ENCODE measurements at places on chromosomes 5 and 9.
A peak's percentile ranks its signal among the peaks of the same experiment; 100 is the strongest.

DNA sequence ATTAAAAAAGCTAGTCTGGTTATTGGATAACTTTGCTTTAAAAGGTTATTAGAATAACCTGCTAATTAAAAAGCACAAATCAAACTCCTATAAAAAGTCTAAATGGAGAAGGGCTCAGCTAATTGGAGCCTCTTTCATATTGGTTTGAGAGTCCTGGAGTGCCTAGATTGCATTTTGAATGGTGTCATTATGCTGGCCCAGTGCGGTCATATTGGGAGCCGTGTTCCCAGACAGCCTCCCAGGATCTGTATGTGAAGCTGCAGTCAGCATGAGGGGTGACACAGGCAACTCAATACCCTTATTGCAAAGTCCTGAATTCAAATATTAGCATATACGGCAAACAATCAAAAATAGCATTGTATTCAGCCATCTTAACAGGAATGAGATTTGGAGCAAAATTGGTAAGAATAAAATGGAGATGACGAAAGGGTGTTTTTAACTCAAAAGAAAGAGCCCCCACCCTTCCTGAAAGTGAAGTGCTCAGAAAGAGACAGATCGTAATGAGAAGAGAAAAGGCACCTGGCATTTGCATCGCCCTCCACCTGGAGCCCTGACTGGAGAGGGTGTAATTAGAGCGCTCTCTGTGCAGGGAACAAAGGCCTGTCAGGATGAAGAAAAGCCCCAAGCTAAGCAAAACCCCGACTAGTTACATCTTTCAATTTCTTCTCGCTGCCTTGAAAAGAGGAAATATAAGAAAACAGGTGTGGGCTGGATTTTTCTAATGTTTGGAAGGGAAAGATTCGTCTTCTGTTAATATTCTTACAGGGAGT is 621.0 kb upstream of the ADAMTS16 start:
- DNase-seq, result peak; percentile 6

GRCh38 chr5:134430001-134430569 is 18.4 kb upstream of the CDKN2AIPNL start:
- DNase-seq, result peak; percentile 87

DNA sequence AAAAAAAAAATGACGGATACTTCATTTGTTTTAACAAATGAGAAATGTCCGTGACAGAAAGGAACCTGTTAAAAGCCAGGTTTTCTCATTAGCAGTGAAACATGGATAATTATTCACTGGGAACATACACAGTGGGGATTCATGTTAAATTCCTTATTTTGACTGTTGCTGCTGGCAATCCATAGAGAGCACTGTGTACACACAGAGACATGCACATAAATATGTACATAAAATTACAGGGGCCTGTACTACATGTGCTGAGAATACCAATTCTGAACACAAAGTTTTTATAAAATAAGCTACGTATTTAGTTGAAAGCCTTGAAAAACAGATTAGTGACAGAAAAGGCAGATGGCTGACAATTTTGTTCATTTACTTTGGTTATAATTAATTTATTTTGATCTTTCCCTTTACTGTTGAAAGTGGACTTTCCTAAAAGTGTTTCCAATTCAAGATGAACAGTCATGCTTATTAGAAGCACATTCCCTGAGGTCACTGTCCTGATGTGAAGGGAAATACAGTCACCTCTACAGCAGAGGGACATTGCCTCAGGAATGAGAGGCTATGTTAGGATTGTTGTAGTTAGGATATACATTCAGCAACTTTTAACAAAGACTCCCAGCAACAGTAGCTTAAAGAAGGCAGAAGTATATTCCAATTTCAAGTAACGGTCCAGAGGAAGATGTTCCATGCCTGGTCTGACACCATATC is 166.7 kb downstream of the SAXO1 start:
- no peak for DNase-seq

- no peak for DNase-seq
Observed at GRCh38 chr9:94919376-94920098, 193.0 kb downstream of the AOPEP start.

DNA sequence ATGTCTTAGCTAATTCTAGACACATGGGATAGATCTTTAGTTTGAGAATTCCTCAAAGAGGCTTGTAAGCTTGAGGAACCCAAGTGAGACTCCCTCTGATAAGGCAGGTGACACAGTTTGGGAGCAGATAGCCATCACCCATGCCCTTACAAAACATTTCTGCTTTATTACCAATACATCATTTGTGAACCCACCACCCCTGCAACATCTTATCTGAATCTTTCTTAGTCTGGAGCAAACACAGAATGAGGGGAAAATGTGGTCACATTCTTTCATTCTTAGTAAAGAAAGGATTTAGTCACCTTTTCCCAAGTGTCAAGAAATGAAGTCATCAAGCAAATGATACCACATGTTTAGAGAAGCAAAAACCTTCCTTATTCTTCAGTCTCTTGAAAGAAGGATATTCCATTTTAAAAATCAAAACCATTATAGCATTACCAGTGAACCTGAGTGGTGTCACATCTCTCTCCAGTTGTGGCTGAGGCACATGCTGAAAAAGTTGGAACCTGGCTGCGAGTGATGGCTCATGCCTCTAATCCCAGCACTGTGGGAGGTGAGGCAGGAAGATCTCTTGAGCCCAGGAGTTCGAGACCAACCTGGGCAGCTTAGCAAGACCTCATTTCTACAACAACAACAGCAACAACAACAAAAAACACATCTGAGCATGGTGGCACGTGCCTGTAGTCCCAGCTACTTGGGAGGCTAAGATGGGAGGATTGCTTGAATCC is 65.9 kb downstream of the PRKACG start:
- DNase-seq, result no peak

DNA sequence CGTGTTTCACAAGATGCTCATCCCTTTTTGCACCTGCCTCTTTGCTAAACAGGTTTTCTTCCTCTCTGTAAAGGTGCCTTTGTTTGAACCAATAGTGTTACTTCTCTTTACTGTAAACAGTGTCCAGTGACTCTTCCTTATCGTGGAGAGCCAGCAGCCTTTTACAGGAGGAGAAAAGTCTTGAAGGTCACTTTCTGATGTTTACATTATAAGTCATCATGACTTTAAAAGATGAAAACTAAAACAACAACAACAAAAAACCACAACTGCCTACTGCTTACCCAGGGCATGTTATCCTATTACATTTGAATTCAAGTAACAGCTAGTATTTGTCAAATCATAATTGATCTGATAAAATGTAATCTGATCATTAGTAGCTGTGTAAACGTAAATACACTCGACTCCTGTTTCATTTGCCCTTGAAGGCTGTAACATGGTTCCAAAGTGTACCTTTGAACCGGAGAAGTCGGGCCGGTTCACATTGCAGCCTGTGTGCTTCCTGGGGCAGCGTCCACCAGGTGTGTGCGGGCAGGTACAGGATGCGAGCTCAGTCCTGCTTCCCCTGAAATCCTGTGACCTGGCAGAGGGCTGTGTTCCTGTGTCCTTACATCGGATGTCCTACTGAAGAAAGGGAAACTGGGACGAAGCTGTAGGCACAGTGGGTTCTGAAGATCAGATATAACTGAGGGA is 118.1 kb downstream of the C9orf152 start:
- no peak for DNase-seq

DNA sequence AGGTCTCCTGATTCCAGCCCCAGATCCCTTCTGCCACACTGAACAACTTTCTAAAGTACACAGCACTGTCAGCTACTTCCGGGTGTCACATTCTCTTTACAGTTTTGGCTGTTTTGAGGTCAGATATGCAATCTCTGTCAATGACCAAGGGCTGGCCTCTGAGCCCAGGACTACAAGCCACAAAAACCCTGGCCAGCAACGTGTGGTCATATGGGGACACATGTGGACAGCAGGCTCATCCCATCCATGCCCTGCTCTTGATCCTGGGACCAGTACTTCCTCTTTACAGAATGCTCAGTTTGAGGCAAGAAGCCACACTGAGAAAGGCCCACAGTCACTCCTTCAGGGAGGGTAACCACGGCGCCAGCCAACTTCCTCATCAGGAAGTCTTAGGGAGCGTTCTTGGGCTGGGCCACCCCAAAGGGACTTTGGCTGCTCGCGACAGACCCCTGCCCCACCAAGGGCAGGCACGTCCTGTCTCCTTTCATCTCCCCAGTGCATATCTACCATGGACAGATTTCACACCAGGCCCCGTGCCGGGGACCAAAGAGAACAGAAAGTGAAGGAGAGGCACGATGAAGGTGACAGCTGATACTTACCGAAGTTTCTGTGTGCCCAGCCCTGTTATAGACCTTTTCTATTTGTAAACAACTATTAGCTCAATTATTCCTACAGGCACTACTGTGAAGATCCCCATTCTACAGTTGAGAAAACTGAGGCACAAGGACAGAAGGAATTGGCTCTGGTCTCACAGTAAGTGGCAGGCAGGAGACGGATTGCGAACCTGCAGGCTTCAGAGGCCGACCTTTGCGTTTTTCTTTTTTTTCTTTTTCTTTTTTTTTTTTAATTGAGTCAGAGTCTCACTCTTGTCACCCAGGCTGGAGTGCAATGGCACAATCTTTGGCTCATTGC is 37.3 kb downstream of the STK10 start:
- DNase-seq, result no peak

DNA sequence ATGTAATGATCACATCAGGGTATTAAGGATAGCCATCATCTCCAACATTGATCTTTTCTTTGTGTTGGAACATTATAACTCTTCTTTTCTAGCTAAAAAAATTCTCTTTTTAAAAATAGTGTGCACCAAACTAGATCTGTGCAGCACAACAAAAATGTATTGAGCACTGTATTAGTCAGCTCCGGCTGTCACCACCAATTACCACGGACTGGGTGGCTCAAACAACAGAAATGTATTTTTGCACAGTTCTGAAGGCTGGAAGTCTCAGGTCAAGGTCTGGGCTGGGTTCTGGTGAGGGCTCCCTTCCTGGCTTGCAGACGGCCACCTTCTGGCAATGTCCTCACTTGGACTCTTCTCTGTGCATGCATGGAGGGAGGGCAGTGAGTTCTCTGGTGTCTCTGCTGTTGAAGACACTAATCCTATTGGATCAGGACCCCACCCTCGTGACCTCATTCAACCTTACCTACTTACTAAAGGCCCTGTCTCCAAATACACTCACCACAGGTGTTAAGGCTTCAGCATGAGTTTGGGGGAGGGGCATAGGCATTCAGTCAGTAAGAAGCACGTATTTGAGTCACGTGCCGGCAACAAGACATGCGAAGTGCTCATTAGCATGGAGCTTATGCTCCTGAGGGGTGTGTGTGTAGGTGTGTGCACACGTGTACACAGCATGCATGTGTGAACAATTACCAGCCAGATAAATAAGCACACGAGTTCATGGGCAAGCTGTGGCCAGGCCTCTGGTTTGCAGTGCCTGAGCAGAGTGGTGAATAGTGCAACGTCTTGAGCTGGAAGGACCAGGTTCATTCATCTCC is 89.4 kb upstream of the SH3PXD2B start:
- peak; percentile 65 for DNase-seq

GRCh38 chr9:37309136-37309535 is 113.4 kb upstream of the GRHPR start:
- peak; percentile 13 for DNase-seq

DNA sequence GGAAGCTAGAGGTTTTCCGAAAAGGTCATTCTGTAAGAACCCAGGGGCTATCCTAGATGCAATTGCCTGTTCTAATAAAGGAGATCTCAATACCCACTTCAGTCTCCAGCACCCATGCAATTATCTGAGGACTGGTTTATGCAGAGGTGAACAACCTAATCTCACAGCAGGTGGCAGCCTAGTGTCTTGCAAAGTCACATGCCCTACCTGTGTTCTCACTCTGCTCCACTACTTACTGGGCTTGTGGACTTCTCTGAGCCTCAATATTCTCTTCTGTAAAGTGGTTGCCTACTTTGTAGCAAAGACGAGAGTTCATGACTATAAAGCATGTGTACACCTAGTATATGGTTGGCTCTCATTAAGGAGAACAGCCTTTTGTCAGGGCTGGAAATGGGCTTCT is 21.0 kb upstream of the ALDH1B1 start:
- peak; percentile 43 for DNase-seq

GRCh38 chr9:126587187-126588185 is 26.2 kb upstream of the LMX1B start:
- peak; percentile 63 for DNase-seq

DNA sequence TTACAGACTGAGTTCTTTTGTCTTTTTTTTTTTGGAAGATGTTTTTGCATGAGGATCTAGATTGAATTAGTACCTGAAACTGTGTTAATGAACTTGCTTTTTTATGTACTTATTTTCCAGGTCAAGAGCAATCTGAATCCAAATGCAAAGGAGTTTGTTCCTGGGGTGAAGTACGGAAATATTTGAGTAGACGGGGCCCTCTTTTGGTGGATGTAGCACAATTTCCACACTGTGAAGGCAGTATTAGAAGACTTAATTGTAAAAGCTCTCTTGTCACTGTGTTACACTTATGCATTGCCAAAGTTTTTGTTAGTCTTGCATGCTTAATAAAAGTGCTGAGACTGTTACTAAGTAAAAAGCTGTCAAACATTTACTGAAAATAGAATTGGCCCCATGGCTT is 14.5 kb downstream of the SLC23A1 start:
- no peak for DNase-seq

- no peak for DNase-seq
Observed at GRCh38 chr5:113103330-113103729, 126.7 kb downstream of the DCP2 start.

DNA sequence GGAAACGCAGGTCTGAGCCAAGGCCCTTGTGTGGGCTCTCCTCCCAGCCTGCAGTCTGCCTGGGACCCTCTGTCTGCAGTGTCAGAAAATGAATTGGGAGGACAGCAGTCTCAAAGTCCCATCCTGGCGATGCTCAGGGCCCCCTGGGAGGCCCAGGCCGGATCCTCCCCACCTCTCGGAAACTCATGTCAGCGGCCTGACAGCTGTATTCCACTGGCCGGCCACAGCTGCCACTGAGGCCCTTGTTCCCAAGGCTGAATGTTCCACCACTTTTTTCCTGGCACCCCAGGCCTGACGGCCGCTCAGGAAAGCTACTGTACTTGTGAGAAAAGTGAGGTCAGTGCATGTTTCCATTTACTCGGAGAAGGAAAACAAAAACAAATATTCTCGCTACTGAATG is 180.0 kb downstream of the FGF18 start:
- no peak for DNase-seq
